Brain microvascular endothelial cell (primary cell): ENCODE measurements at places on chromosomes 7 and 10.

DNA sequence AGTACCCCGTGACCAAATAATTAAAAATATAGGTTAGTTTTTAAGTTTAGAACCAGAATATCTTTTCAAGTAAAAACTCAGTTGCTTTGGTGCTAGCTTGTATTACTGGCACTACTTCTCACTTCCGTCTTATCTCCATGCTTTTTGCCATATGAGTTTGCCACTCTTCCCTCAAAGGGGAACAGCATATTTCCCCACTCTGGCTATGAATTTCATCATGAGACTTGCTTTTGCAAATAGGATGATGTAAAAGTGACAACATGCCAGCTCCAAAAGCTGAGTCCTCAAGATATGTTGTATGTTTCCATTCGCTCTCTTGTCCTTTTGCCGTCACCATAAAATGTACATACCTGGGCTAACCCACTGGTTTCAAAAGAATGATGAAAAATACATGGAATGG, 178.1 kb upstream of the SEMA3A start:
- peak; percentile 1 for DNase-seq

DNA sequence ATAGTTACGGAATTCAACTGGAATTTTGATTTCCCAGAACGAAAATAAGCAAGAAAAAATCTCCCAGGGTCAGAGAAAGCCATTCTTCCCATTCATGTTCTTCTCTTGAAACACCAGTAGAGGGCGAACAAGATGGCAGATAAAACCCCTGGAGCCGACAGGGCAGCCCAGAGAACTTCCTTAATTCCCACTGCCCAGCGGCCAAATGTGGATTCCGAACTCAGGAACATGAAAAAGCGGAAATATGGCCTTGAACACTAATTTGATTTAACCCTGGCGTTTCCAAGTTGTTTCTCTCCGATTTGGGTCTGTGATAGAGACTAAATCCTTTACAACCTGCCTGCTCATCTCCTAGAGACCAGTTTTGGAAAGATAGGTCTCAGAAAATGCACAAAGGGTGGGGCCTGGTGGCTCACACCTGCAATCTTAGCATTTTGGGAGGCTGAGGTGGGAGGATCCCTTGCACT, 100.7 kb upstream of the WAC start:
- DNase-seq: peak; percentile 52

- DNase-seq: no peak
These were observed 32.7 kb upstream of the STEAP4 start for GRCh38 chr7:88339195-88339922.

- DNase-seq: peak; percentile 10
These were observed 3.4 kb downstream of the TWIST1 start for GRCh38 chr7:19113855-19114550.

GRCh38 chr10:35570397-35570796, 34.7 kb upstream of the GJD4 start:
- DNase-seq: no peak

DNA sequence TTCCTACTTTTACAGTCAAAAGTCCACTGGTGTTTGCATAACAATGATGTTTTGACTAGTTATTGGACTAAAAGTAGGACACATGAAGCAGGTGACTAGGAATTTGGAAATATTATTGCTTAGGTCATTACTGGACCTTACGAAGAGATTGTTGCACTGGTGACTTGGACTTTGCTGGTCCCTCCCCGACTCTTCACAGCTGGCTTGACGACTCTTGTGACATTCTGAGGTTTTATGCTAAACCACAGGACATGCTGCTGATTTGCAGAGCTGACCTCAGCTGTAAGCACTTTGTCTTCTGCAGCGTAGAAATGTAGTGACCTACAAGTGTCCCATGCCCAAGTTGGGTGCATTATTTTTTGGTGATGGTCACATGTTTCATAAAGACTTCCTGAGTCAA, 21.9 kb downstream of the PCBD1 start:
- peak; percentile 41 for DNase-seq

DNA sequence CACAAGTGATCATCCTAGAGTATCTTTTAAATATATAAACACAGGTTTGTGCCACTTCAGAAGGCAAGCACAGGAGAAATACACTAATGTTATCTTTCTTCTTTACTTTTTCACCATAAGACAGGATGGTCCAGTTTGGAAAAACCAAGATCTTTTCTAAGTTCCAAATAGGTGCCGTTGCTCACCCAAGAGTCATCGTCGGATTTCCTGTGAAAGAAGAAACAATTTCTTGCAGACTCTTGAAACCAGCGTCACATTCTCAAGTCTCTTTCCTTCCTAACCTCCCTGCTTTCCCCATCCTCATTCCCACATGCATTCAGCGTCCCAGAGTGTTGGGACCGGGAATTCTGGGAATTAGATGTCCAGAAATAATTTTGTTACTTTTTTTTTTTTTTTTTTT, 42.8 kb upstream of the GSDME start:
- no peak for DNase-seq

DNA sequence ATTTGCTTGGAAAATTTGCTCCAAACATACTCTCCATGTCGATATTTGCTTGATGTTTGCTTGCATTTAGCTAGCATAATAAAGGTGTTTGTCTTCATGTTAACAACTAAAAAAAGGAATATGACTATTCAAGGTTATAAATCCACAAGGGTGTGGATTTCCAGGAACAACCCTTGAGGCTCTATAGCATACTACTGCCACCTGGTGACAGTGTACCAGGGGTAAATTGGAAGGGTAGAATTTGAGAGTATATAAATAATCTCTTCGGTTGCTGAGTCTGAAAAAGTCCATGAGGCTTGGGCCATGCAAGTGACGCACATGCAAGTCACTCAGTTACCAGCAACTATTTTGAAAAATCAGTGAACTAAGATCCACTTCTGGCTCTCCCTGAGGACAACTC, 68.4 kb downstream of the SLIT1 start:
- no peak for DNase-seq

DNA sequence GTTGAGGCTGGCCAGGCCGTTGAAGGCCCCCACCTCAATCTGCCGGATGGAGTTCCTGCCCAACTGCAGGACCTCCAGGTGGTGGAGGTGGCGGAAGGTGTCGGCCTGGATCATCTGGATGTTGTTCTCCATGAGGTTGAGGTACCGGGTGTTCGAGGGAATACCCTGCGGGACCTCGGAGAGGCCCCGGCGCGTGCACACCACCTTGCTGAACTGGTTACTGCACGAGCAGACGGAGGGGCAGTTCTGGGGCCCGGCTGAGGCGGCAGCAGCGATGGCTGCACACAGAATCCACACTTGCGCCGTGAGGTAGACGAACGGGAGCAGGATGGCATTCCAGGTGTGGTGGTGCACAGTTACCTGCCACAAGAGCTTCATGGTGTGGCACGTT, 979 bp downstream of the LRRC4 start:
- DNase-seq: no peak

GRCh38 chr10:109022417-109023049, 900.8 kb downstream of the XPNPEP1 start:
- DNase-seq: no peak

DNA sequence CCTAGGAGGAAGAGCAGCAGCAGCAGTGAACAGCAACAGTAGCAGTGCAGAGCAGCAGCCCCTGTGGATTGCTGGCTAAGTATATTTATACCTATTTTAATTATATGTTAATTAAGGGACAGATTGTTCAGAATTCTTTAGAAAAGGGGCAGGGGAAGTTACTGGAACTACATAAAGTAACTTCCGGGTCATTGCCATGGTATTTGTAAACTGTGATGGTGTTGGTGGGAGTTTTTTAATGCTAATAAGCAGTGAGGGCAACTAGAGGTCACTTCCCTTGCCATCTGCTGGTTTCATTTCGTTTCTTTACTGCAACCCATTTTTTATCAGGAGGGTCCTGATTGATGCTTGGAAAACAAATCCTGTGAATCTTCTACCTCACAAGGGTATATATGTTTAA, 229.8 kb upstream of the PODXL start:
- no peak for DNase-seq

GRCh38 chr7:14252458-14252857, 263.0 kb upstream of the ETV1 start:
- DNase-seq: no peak

- no peak for DNase-seq
These were observed 122.0 kb upstream of the TCERG1L start for GRCh38 chr10:131433568-131433967.

DNA sequence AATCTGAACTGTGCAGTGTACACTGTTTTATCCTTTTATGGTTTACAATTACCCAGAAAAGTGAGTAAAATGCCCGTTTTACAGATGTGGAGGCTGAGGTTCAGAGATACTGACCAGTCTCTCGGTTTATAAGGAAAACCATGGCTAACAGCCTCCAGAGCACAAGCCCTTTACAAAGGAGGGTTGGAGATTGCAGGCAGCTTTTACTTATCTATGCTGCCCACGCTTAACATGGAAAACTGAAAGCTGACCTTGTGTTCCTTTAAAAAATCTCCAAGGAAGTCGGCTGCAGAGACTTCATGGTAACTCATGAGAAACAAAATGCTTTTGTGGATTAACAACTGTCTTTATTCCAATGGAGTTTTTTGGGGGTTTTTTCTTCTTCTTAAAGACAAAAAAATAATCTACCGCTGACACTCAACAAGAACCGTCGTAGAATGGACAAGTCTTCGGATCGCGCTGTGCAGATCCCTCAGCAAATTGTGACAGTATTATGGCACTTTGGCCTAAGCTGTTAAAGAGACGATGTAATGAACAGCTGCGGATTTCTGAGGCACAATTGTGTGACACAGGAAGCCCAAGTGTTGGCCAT, 654 bp upstream of the SLF2 start:
- peak; percentile 29 for DNase-seq

DNA sequence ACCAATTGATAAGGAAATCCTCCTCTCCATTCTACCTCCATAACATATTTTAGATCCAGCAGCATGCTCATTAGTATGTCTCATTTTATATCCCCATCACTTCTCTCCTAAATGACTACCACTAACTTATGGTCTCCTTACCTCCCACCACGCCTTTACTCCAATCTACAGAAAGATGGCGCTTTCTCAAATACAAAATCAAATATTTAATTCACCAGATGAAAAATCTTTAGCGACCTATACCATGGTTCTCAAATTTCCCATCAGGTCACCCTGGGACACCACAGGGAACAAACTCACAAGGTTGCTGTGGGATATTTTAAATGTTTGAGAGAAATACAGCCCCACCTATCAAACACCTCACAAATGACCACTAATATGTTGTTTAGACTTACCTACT, 27.0 kb upstream of the EBLN1 start:
- no peak for DNase-seq

DNA sequence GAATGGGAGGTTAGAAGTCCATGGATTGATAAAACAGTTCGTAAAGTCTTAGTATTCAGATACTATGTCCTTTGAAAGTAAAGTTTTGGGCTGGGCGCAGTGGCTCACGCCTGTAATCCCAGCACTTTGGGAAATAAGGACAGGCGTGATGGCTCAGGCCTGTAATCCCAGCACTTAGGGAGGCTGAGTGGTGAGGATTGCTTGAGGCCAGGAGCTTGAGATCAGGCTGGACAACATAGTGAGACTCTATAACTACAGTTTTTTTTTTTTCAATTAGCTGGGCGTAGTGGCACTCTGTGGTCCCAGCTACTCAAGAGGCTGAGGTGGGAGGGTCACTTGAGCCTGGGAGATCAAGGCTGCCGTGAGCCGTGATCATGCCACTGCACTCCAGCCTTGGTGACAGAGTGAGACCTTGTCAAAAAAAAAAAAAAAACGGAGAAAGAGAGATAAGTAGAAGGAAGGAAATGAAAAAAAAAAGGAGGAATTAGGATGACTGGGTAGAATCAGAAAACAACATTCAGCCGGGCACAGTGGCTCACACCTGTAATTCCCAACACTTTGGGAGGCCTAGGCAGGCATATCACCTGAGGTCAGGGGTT, 25.7 kb upstream of the AGFG2 start:
- no peak for DNase-seq

DNA sequence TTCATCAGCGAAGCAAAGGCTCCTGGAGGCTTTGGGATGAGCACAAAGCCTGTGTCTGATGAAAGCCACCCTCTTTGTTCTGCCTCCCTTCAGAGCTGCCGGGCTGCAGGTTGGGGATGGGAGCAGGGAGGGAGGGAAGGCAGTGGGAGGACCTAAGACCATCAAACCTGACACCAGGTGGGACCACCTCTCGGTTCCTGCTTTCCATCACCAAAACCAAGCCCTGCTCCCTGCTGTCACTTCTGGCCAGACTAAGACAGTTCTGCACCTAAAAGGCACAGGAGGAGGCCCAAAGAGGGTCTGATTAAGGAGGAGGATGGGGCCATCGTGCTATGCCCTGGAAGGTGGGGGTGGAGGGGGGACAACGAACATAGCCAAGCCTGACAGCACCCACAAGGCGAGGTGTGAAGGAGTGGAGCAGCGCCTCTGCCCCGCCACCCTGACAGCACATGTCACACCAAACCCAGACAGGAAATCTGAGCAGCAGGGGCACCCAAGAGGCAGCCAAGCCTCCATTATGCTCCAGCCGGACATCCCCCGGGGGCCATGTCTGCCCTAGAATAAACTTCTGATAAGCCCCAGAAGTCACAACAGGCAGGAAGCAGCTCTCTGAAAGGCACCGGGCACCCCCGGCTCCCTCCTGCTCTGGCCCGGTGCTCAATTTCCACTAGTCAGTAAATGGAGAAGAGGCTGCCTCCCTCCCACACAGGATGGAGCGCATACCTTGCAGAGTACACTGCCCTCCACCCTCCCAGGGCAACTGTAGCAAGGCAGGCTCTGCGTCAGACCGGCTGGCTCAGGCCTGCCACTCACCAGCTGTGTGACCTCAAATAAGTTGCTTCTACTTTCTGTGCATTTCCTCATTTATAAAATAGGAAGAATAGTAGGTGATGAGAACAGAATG, 48.9 kb downstream of the DLG5 start:
- peak; percentile 44 for DNase-seq

- no peak for DNase-seq
These were observed 910 bp downstream of the WIPF3 start for GRCh38 chr7:29806995-29807841.

- DNase-seq: no peak
These were observed 26.5 kb upstream of the PPP1R3A start for GRCh38 chr7:113945018-113945938.

GRCh38 chr10:73494877-73495225, 973 bp downstream of the PPP3CB start:
- no peak for DNase-seq

DNA sequence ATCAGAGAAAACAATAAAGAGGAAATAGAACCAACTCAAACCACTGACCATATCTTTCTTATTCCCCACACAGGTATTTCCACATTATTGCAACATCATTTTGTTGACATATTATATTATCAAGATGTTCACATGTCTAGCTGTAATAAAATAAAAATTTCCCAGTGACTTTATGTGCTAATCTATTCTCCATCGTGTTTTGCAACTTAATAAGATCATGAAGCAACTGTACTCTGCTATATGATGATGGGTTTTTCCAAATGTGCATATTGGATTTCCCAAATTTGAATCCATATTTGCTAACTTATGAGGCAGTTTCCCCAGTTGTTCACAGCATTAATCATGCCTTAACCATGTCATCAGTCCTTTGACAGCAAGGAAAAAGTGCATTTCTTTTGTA, 127.8 kb downstream of the ITGB8 start:
- no peak for DNase-seq

DNA sequence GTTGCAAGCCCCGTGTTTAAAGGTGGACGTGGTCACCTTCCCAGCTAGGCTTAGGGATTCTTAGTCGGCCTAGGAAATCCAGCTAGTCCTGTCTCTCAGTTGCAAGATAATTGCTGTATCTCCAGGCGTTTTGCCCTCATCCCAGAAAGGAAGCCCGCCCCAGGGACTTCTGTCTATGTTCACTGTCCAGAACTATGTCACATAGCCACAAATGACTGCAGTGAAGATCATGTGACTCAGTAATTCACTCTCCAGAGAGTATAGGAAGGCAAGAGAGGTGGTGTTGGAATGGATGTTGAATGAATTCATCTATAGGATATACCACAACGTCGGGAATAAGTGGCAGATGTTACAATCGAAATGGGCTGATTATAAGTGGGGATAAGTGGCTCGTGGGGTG, 349 bp upstream of the ERVW-1 start:
- no peak for DNase-seq
